ENCODE measurements at places on chromosomes 6 and 20. TPM values are rescaled to one million over a fixed set of nuclear protein-coding genes. Genes with fewer than 3 reads are reported as not detected.

Gene BMP5
- not detected for total RNA-seq

Gene TSPO2
- total RNA-seq: not detected

Gene HAO1
- total RNA-seq: not detected

DNA sequence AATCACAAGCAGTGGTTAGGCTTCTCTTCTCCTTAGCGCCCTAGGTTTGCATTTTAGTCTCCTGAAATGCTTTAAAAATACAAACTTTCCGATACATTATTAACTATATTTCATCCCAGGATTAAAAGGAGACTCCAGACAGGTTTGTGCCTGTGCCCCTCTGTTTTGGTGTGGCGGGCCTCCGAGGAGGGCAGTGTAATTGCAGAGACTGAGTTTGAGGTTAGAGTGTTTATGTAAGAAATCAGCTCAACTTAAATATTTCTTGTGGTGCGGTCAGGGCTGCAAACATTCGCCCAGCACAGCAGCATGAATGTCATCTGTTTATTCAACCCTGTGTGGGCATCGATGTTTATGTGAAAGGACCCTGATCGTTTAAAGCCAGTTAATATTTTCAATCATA, 130.4 kb upstream of the AKAP12 start:
- DNase-seq: no peak
- no peak overlapping the region for H3K4me3 ChIP-seq
- no peaks in the 10 kb centered on the region for H3K27me3 ChIP-seq
- H3K36me3 ChIP-seq: no peaks in the 10 kb centered on the region

DNA sequence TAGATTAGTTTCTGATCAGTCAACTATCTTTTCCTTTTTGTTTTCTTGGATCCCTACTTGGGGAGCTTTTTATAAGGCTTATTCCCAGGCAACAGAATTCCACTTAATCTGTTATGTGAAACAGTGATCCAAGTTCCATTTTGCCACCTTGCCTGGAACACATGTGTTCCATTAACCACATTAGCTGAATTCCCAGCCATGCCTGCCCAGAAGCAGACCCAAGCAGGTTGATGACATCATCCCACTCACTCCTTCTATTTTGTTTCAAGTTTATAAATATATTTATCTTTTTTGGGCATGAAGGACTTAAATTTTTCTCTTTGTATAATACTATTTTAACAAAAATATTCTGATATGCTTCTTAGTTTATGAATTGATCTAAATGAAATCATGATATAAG, 587.4 kb downstream of the GRIK2 start:
- no peaks in the 10 kb centered on the region for H3K27me3 ChIP-seq
- no peak overlapping the region for H3K27ac ChIP-seq
- H3K36me3 ChIP-seq: no peaks in the 10 kb centered on the region

- H3K27ac ChIP-seq: no peak overlapping the region
- H3K4me1 ChIP-seq: no peaks in the 10 kb centered on the region
- H3K27me3 ChIP-seq: no peaks in the 10 kb centered on the region
- no peaks in the 10 kb centered on the region for H3K36me3 ChIP-seq
These were observed 483.2 kb downstream of the QKI start for GRCh38 chr6:163897669-163898068.

- H3K4me1 ChIP-seq: no peaks in the 10 kb centered on the region
- H3K36me3 ChIP-seq: no peaks in the 10 kb centered on the region
- DNase-seq: no peak
- no peak overlapping the region for H3K27ac ChIP-seq
- H3K4me3 ChIP-seq: no peak overlapping the region
These were observed 14.3 kb upstream of the SYNDIG1 start for GRCh38 chr20:24455081-24455480.

DNA sequence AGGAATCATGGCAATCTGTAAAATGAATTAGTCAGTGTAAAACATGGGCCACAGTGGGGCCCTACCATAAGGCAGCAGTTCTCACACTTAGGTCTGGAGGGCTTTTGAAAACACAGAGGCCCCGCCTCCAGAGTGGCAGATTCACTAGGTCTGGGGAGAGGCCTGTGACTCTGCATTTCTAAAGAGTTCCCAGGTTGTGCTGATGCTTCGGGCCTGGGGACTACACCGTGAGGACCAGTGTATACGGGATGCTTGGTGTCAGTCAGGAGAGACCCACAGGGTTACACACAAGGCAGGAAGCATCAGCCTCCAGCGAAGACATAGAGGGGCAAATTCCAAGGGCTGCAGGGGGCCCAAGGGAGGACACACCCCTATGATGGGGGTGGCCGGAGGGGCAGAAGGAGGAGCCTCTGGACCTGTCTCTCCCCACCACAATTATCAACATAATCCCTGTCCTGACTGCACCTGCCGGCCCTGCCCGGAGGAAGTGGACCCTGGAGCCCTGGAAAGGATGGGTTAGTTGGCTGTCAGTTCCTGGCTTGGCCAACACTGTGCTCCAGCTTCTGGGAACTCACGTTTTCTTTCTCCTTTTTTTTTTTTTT, 46.7 kb downstream of the FGD2 start:
- H3K27ac ChIP-seq: no peak overlapping the region
- H3K27me3 ChIP-seq: no peaks in the 10 kb centered on the region
- no peaks in the 10 kb centered on the region for H3K4me1 ChIP-seq
- no peak overlapping the region for H3K4me3 ChIP-seq
- H3K36me3 ChIP-seq: no peaks in the 10 kb centered on the region
- no peak for DNase-seq

DNA sequence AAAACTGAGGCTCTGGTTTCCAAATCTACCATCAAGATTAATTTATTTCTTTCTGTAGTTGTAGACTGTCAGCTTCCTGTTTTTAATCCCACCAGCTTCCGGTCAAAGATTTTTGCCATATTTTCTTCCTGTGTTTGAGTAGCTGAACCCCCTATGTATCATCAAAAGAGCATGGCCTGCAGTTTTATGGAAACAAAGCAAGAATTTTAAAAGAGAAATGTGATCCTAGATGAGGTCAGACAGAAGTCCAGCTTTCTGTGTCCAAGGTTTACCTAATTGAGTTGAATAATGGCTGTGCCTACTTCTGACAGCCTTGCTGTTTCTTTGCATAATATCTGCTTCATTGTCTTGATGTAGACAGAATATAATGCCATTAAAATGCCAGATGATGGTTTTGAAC, 163.7 kb downstream of the CARMIL1 start:
- no peaks in the 10 kb centered on the region for H3K27me3 ChIP-seq
- H3K27ac ChIP-seq: no peak overlapping the region
- no peaks in the 10 kb centered on the region for H3K36me3 ChIP-seq
- H3K4me1 ChIP-seq: no peaks in the 10 kb centered on the region
- no peak for DNase-seq

DNA sequence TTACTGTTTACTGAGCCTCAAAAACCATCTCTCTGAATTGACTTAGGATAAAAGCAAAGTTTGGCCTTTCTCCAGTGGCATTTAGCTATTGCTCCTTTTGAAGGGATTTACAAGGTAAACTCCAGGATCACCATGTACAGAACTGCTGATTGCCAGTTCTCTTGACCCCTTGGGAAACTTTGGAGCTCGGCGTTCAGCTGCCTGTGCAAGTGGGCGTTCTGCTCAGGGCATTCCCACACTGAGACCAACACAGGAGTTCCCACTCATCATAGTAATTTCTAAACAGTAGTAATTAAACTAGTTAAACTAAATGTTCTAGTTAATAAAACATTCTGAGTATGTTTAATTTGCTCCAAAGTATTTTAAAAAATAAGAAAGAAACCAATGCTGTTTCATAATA, 14.9 kb downstream of the KCNQ5 start:
- no peak for DNase-seq
- H3K27ac ChIP-seq: no peak overlapping the region
- no peak overlapping the region for H3K4me3 ChIP-seq
- H3K27me3 ChIP-seq: no peaks in the 10 kb centered on the region

DNA sequence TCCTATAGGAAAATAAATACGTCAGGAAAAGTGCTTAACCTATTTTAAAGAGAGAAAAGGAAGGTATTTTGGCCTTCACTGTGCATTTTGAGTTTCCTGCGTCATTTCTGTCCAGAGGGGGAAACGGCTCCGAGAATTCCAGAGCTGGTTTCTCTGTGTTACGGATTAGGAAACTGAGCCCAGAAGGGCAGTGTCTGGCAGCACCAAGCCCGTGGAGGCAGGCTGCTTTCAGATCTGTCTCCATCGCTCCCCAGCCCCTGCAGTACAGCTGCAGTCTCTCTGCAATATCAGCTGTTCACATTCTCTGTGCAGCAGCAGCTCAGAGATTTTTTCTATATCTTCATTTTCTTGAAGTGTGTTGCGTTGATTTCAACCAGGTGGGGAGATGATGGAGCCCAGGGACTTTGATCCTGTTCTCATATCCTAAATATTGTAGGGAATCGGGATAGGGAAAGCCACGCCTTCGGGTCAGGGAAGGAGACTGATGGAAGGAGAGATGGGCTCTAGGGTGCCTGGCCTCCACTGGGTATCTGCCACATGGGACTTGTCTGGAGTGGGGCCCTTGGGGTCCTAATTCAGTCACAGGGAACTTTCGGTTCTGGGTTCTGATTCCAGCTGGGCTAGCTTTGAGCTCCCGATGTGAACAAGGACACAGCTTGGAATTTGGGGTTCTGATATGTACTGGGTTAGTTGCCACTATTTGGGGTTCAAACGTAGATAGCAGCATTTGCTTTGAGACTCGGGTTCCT, 2.8 kb downstream of the ANKRD60 start:
- no peaks in the 10 kb centered on the region for H3K4me1 ChIP-seq
- no peak overlapping the region for H3K27ac ChIP-seq
- no peak overlapping the region for H3K4me3 ChIP-seq
- DNase-seq: no peak
- H3K36me3 ChIP-seq: no peaks in the 10 kb centered on the region
- peaks cover 5% of the 10 kb centered on the region for H3K27me3 ChIP-seq

- no peaks in the 10 kb centered on the region for H3K27me3 ChIP-seq
- no peaks in the 10 kb centered on the region for H3K4me1 ChIP-seq
- no peak for DNase-seq
- no peak overlapping the region for H3K4me3 ChIP-seq
These were observed 49.0 kb downstream of the MDGA1 start for GRCh38 chr6:37648465-37649330.
